AG04449 (cell line): ENCODE measurements at places on chromosomes 16 and 17.

DNA sequence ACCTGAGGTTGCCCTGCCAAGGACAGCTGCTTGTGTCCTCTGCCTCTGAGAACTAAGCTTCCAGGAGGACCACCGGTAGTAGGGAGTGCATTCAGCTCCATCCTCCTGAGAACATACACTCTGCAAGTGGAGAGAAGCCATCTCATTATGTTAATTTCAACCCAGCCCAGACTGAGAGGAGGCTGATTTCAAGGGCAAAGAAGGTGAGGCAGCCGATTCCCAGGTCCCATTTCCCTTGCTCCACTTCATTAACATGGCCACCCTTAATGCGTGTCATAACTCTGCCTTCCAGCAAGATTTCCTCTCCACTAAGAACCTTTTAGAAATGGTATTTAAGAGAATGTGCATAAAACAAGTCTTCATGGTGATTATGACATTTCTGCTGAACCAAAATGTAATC, 72.5 kb downstream of the CDH13 start:
- no peak for DNase-seq

GRCh38 chr16:57551057-57551456, 8.6 kb downstream of the ADGRG5 start:
- no peak for DNase-seq

DNA sequence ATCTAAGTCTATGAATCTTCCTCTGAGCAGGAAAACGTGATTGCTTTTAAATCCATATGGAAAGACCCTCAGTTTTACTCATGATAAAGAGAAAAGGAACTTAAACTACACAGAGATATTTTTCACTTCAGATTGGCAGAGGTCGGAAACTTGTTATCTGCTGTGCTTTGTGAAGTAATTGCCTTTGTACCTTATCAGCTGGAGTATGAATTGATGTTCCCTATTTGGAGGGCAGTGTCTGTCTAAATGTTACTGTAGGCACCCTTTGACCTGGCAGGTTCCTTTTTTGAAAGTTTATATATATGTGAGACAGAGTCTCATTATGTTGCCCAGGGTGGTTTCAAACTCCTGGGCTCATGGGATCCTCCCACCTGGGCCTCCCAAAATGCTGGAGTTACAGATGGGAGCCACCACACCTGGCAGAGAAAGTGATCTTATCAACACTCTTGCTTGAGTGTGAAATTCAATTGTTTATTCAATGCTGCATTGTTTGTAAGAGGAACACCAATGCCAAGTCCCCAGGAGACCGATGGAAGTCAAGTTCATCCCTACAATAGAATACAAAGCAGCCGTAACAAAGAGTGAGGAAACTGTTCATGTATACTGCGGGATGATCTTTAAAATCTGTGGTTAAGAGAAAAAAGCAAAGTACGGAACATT, 52.3 kb downstream of the ABCC1 start:
- DNase-seq, result no peak

DNA sequence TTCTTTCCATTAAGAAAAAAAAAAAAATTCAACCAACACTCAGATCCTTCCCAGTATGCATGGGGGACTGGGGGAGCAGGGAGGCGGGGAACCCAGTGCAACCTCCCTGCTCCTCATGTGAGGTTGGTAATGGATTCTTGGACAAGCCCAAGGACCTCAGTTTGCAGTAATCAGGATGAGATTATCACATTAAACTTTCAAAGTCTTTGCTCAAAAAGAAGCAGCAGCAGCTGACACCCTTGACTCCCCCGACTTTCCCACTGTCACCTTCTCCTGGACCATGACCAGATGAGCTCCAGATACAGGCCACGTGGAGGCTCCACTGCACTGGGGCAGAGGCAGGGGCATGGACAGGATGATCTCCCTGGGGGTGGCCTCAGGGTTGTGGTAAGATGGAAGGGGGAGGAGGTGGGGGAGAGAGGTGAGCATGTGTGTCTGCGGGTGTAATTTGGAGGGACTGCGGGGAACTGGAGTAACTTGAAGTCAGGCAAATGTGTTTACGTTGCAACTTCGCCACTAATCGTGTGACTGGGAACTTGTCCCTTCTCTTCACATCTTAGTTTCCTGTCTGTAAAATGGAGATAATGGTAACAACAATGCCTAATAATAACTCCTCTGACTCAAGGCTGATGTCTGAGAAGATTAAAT, 19.8 kb downstream of the ZNF385C start:
- DNase-seq, result no peak

DNA sequence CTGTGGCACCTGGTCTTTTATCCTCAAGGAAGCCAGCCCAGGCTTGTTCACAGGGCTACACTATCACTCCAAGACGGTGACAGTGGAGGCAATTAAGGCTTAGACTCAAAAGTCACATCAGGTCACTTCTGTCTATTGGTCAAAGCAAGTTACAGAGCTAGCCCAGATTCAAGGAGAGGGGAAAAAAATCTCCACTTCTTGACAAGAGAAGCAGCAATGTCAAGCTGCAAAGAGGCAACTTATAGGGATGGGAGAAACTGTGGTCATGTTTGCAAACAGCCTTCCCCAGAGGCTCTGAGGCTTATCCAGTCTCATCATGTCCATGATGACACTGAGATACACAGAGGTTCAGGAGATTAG, 31.6 kb downstream of the SERPINF1 start:
- DNase-seq, result no peak

- no peak for DNase-seq
These were observed 41.5 kb downstream of the ARHGAP44 start for GRCh38 chr17:12830777-12831247.

DNA sequence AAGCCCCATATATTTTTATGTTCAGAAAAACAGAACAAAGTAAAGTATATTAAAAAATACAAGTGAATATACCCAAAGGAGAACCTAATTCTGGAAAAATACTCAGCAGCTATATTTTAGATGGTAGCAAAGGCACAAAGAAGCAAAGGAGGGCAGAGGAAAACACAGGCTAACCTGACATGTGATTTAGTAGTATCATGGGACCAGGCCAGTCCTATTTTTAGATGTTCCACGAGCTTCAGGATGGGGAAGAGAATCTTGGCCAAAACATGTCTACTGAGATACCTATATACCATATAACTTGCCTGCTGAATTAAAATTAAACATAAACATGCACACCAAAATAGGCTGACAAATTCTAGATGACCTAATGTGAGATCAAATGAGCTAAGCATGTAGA, 32.9 kb downstream of the SMYD4 start:
- no peak for DNase-seq

DNA sequence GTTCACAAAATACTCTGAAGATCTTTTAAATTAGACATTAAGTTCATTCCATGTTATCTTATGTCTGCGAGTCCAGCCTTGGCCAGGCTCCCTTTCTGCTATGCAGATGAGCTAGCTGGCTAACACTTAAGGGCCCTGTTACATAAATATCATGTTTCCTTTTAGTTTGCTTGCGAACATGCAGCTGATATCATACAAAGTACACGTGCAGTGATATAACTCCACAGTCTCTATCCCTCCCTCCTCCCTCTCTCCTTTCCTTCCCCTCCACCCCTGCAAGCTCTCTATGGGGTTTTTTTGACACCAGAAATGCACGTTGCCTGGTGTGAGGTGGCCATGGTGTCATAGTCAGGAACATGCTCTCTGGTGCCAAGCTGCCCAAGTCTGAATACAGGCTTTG, 46.1 kb downstream of the ARHGAP17 start:
- DNase-seq, result no peak

DNA sequence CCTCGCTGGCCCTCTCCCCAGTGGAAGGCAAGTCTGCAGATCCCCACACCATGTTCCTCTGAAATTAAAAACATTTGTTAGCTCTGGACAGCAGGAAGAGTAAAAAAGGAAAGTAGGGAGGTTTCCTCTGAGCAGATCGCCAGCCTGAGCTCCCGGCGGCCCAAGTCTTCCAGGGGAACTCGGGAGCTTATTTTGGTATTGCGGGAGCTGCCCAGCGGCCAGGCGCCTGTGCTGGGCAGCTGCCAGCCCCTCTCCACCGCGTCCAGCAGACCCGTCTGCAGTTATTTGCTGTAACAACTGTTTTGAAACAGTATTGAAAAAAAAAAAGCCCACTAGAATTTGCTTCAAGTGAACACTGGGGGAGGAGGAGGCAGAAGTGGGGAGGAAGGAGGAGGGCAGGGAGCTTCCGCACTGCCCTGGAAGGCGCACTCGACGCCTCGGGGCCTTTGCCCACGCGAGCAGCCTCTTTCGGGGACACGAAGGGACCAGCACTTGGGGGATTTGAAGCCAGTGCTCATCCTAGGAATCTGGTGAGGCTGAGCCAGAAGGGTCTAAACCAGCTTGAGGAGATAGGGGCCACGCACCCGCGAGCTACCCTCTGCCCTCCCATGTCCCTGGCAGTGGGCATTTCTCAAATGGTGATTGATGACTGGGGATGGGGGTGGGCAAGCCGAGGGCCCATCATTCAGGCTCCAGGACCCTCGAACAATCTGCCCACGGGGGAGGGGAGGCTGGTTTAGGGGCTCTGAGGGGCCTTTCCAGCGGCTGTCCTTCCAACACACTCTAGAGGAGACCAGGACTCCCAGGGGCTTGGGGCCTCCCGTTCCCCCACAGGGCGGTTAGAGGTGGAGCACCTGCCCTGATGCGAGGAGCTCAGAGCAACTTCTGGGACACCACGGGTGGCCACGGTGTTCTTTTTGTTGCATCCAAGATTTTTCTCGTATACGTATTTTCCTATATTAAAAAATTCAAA, 3.0 kb upstream of the BAHCC1 start:
- no peak for DNase-seq

- DNase-seq, result no peak
These were observed 30.1 kb downstream of the VPS35 start for GRCh38 chr16:46658925-46659324.

GRCh38 chr17:39150104-39150634, 1.3 kb downstream of the PLXDC1 start:
- DNase-seq, result no peak

DNA sequence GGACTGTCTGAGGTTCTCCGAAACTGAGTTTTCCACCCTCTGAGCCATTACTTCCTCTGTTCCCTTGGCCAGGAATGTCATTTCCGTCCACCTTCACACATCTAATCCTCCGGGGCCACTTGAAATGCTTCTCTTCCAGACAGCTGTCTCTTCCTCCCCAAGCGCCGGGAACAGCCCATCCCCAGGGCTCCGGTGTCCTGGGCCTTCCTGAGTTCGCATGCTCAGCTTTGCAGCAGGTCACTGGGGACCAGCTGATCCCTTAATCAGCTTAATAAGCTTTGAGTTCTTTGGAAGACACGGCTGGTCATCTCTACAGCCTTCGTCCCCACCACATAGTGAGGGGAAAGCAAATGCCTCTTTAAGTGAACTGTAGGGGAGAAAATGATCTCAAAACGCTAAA, 123.4 kb downstream of the DYNLRB2 start:
- no peak for DNase-seq

DNA sequence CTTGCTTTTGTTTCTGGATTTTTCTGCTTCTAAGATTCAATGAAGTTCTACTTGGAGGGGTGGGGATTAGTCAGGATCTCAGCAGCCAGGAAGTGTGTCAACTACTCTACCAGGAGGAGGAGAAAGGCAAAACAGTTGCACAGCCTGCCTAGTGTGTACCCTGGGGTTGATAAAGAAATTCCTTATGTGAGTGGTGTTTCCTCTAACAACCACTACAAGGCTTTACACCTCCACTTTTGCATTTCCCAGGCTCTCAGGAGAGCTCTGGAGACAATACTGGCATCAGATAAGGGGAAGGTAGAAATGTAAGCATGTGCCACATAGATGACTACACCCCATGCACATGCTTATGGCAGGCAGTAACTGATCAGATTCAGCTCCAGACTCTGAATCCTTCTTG, 174.6 kb downstream of the TOX3 start:
- no peak for DNase-seq

DNA sequence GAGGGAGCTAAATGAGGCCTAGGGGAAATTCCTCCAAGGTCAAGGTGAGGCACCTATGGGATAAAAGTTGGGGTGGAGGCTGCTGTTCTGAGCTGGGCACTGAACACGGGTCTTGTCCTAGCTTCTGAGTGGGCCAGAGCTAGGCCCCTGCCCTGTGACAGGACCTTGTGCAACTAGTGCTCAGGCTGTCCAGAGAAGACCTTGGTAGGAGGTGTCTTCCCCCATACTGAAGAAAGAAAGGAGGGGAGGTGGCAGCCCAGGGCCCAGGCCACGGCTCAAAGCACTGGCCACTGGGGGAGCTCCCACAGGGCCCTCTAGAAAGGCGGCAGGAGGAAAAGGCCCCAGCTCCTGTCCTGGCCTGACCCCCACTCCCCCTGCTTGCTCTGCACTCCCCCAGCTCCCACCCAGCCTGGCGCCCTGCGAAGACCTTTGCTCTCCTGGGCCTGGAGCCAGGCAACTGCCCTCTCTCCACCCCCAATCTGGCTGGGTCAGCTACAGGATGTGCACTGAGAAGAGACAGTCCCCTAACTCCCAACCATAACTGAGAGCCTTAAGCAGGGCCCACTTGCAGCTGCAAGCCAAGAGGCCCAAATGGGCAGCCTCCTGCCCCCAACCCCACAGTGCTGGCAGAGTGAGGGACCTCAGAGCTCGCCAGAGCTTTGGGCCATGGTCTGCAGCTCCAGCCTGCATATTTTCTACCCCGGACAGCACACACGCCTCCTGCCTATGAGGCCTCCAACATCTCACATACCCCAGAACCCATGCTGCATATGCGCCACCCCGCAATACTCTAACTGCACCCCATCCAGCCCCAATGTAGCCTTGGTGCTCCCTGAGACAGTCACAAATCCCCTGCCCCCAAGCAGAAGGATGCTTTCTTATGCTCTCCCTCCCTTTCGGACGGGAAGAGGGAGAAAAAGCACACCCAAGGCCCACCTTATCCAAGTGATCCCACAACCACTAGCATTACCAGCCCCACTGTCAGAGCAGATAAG, 15.3 kb downstream of the HSD11B2 start:
- no peak for DNase-seq

GRCh38 chr17:58666858-58667267, 25.0 kb downstream of the TEX14 start:
- DNase-seq, result no peak

- no peak for DNase-seq
These were observed 4.9 kb downstream of the PRCD start for GRCh38 chr17:76544546-76545365.

- no peak for DNase-seq
These were observed 18.4 kb downstream of the STX8 start for GRCh38 chr17:9557161-9557755.
